ENCODE measurements at places on chromosomes 5 and 9.
A peak's percentile ranks its signal among the peaks of the same experiment; 100 is the strongest.

GRCh38 chr5:112616812-112617547, 120.7 kb upstream of the APC start:
- DNase-seq = no peak

DNA sequence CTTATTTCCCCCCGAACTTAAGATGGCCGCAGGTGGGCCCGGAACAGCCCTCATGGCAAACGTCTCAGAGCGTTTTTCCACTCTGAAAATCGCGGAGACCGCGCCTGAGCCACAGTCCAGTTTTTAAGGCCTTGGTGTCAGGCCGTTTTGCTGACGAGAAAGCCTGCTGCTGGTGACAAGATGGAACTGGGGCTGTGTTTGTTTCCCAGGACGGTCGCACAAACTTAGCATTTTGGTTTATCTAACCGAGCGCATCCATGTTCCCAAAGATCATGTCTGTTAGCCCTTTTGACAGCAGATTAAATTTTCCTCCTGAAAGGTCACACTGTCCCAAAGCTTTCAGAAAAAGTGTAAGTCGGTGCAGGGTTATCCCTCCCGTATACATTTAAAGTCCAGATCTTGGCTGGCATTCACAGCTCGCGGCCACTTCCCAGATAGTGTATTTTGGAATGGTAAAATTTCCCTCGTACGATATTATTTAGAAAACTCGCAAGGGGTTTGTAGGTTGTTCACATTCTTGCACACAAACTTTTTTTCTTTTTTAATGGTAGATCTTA, 812 bp downstream of the SREK1 start:
- no peak for DNase-seq

- no peak for DNase-seq
Observed at GRCh38 chr9:89036383-89036782, 45.1 kb downstream of the S1PR3 start.

GRCh38 chr5:117205894-117206293, 631.3 kb upstream of the SEMA6A start:
- DNase-seq = no peak

DNA sequence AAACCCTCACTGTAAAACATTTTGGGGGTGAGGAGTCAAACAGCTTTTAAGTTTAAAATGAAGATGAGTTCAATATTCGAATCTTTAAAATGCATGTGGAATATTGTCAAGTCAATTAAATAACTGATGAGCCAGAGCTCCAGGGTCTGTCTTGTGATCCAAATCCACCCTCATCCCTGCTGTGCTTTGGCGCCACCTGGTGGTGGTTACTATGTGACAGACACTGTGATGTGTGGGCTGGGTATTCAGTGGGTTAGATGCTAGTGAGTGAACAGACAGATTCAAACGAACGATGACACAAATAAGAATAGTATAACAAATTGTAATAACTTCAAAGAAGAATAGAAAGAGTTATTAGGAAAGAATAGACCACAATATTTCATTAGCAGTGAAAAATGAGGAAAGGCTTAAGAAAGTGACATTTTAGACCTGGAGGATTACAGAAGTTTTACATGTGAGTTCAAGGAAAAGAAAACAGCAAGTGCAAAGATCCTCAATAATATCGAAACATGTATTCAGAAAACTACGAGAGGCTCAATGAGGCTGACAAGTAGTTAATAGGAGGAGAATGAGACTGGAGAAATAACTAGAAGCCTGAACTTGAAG, 51.4 kb upstream of the CHSY3 start:
- DNase-seq = peak; percentile 79

GRCh38 chr9:137354153-137354844, 52.2 kb upstream of the NRARP start:
- DNase-seq = no peak

- no peak for DNase-seq
Observed at GRCh38 chr9:91428927-91429351, 5.3 kb upstream of the NFIL3 start.

- DNase-seq = no peak
Observed at GRCh38 chr5:55564721-55565120, 30.0 kb upstream of the PLPP1 start.

- DNase-seq = peak; percentile 81
Observed at GRCh38 chr5:172274951-172275753, 8.4 kb downstream of the UBTD2 start.

GRCh38 chr5:176954050-176954449, 52.5 kb downstream of the UIMC1 start:
- no peak for DNase-seq

GRCh38 chr9:121613009-121613752, 38.3 kb upstream of the DAB2IP start:
- DNase-seq = no peak
